ENCODE measurements at places on chromosomes 4 and X.

DNA sequence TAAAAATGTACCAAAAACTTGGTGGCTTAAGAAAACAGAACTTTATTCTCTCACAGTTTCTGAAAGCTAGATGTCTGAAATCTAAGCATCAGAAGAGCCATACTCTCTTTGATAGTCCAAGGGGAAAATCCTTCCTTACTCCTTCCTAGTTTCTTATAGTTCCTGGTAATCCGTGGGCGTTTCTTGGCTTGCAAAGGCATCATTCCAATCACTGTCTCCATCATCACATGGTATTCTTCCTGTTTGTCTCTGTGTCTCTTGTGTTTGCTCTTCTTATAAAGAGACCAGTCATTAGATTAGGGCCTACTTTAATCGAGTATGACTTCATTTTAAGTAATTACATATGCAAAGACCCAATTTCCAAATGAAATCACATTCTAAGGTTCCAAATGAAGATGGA lies 118.9 kb upstream of the FSTL5 start:
- no peak for DNase-seq

DNA sequence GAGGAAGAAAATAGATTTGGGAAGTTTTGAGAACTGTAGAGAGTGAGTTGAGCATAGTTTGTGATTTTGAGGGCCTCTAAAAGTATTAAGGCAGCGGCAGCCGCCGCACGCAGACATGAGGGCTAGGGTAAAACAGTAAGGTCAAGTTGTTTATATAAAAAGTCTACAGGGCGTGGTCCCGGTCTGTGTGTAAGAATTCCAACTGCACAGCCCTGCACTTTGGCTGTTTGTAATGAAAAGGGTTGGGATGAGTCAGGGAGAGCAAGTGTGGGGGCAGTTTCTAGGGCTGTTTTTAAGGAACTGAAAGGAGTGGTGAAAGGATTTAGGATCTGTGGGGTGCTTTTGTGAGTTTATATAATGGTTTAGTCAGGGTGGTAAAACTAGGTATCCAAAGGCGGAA lies 55.0 kb downstream of the BEX3 start:
- no peak for DNase-seq

- DNase-seq = no peak
These were observed 116.5 kb upstream of the RBPJ start for GRCh38 chr4:26204249-26204825.

DNA sequence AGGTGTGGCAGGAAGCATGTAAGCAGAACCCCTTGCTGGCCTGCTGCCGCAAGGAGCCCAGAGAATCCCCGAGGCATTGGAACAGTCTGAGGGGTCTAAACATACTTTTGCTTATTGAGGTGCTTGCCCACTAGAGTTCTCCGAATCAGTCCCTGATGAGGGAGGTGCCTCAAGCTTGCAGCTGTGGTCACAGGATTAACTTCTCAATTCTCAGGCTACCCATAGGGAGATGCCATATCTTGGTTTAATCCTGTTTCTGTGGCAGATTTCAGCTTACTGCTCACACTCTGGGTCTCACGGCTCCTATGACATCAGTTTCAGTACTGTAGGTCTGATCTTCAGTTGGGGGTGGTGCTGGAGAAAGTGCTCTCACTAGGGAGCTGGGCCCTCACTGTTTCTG lies 39.9 kb downstream of the CCNG2 start:
- no peak for DNase-seq

- DNase-seq = no peak
These were observed 327.8 kb upstream of the CXorf51B start for GRCh38 chrX:146481735-146482134.

DNA sequence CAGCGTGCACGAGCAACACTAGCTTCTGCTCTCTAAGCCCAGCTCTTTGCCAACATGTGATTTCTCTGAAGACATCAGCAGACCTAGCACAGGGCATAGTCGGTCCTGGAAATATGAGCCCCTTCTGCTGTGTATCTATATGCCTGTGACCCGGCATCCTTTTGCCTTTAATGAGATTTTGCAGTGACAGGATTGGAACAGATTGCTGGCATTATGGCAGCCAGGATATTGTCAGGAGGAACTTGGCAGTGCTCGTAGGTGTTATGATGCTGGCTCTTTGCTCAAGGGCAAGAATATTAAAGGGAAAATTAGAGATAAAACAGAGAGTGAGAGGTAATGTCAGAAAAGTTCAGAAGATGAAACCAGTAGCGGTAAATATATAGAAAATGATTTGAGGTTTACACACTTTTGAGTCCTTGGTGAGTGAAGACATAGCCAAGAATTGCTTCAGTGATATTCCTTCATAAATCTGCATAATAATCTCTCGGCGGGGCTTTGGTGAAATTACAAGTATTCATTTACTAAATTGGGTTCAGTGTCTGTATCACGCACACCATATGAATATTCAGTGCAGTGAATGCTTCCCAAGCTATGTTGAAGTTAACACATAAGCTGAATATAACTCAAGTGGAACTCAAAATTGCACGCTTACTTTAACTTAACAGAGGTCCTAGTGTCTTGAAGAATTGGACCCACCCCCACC lies 502.1 kb upstream of the NR3C2 start:
- no peak for DNase-seq

DNA sequence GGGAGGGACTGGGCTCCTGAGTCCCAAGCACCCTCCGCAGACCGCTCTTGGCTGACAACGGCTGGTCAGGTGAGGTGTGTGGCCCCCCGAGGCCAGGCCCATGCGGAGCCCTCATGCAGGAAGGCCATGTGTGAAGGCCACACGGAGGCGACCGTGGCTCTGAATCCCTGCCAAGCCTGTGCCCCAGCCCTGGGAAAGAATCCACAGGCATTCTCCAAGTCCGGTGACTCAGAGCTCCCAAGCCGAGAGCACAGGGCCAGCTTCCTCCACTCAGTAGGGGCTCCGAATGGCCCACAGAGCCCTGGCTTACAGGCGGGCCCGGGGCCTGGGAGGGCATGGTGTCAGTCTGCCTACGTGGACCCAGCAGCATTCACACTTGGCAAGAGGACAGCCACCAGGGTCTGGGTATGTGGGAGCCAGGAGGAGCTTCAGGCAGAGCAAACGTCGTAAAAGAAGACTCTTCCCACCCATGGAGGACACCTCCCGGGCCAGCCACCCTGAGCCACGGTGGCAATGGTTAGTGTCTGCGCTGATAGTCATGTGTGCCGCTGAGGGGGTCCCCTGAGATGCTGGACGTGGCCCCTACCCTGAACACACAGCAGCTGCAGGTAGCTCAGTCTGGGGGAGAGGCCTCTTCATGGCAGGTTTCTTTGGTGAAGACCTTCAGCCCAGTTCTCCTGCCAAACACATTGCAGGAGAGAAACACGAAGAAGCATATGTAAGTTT lies 105.7 kb downstream of the PSAPL1 start:
- DNase-seq = no peak

DNA sequence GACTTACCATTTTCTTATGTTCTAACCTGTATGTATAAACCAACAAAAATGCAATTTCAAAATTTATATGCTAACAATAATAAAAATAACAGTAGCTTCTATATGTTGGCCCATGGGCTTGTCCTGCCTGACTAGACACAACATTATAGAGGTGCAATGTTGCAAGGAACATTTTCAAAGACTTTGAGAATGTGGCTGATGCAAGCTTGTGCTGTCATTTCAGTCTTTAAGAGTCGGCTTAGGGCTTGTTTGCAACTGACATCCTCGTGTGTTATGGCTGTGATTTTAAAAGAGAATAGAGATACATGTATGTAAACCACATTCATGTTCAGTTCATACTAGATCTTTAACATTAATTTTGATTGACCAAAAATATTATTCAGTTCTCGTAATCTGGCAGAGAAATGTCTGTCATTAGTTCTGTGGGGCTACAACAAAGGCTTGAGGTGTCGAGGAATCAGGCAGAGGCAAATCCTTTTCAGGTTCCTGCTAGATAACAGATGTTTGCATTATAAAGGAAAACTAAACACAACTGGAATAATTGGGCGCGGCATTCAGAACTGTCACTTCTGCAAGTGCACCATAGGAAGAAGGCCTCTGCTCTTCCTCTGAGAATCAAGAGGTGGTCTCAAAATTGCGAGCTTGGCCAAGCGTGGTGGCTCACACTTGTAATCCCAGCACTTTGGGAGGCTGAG lies 13.1 kb downstream of the TMSB4X start:
- DNase-seq = no peak

GRCh38 chr4:68655764-68656444 lies 14.5 kb downstream of the UGT2B15 start:
- no peak for DNase-seq

GRCh38 chr4:77113069-77113468 lies 37.3 kb upstream of the CCNI start:
- no peak for DNase-seq

DNA sequence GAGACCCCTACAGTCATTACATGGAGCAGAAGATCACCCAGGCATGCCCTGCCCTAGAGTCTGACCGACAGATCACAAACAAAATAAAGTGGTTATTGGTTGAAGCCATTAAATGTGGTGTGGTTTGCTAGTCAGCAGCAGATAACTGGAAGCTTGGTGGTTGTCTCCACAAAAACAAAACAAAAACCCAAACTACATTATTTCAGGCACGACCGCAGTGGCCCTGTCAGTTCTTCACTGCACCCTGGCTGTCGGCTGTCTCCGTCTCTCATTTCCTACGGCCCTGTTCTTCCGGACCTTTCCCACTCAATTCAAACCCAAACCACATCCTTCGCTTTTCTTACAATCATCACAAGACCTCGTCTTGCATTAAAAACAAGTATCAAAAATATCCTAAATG lies 521.3 kb upstream of the ZFP42 start:
- no peak for DNase-seq

GRCh38 chr4:107006218-107006617 lies 29.9 kb downstream of the DKK2 start:
- DNase-seq = no peak

DNA sequence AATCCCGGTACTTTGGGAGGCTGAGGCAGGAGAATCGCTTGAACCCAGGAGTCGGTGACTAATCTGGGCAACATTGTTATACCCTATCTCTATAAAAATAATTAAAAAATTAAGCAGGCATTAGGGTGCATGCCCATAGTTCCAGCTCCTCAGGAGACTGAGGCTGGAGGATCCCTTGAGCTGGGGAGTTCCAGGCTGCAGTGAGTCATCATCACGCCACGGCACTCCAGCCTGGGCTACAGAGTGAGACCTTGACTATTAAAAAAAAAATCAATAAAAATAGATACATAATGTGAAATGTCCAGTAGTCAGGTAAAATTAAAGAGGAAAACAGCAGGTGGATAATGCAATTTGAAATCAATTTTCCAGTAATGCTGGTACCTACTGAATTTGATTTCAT lies 14.6 kb downstream of the ADGRL3 start:
- DNase-seq = no peak

DNA sequence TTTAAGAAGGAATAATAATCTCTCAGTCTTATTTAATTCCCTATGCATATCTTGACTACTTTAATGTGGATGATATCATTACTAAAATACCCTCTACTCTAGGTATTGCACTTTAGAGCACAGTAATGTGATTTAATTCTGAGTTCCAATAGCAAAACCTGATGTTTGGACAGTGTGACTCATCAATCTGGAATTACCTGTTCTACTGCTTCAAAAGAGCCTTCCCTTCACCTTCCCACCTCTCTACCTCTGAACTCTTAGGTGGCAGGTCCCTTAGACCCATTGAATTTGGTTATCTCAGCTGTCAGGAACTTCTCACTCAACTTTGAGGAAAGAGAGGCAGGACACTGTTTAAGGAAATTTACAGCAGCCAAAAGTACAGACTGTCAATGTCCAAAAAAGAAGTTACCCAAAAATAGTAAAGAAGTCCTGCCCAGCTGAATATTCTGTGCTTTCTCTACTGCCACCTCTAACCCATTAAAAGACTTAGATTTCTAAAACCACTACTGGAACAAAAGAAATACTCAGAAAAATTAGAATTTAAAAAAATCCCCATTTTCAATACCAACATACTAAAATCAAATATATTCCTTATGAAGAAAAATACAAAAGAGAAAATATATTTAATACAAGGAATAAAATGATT lies 123.1 kb upstream of the GPM6A start:
- no peak for DNase-seq

- no peak for DNase-seq
These were observed 61.5 kb upstream of the AP1S2 start for GRCh38 chrX:15915959-15916703.

DNA sequence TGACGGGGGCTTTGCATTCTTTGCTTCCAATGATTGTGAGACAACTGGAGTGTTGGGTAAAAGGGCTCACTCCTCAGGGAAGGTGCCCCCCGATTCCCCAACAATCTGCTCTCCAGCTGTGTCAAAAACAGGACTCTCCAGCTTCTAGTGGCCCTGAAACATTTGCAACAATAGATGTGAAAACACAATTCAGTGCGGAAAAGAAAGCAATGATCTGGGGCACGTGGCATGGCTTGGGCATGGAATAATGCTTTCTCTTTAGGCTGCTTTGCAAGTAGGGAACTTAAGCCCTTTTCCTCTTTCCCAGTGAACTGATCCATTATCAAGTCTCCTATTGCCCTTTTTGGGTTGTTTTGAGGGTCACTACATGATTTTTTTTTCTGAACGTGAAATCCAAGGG lies 239.9 kb downstream of the C4orf33 start:
- no peak for DNase-seq

GRCh38 chr4:38560768-38561558 lies 103.0 kb upstream of the KLF3 start:
- no peak for DNase-seq

- no peak for DNase-seq
These were observed 3.2 kb upstream of the TIGD2 start for GRCh38 chr4:89108091-89108490.

DNA sequence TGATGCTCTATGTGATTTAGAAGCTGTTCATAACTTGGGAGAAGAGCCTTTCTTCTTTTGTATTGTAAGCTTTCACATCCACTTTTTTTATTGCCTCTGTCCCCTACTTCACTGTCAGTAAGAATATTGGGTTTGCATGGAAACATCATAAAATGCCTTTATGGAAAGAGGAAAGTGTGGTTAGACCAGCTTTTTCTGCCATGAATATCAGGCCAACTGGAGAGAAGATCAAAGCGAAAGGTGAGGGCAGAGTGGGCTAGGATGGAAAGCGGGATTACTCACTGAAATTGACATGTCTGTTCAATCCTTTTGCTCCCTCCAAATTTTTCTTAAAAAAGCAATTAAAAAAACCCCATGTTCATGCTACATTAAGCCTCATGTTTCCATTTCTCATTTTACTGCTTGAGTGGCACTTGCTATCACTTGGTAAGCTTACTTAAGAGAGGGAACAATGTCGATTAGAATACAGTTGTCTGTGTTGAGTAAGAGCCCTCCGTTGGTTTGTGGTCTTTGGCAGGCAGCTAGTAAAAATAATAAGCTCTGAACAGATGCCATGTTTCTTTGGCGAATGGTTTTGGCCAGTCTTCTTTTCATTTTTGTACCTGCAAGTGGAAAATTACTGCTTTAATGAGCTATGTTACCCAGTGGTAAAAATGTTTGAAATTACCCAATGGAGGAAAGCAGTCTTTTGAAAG lies 35.9 kb downstream of the SUPT20HL1 start:
- DNase-seq = no peak

DNA sequence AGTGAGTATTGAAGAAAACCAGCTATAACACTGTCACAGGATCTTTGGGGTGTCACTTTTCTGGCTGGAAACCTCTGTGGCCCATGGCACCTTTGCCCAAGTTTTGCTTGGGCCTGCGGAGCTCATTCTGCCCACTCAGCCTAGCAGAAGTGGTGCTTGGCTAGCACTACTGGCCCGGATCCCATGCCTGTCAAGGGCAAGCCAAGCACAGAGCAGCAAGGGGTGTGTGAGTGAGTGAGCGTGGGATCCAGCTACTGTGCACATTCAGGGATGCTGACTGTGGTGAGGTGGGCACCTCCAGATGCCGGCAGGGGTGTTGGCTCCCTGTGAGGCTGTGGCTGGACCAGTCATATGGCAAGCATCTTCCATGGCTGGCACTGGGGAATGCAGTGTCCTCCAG lies 55.4 kb upstream of the RASGEF1B start:
- DNase-seq = no peak
